ENCODE measurements at places on chromosomes 16 and 17.

GRCh38 chr17:48246612-48247011 lies 139.0 kb downstream of the SNX11 start:
- DNase-seq: no peak

GRCh38 chr17:49005140-49005539 lies 8.0 kb downstream of the IGF2BP1 start:
- no peak for DNase-seq

- no peak for DNase-seq
Measured at GRCh38 chr17:10067446-10068143, 130.8 kb downstream of the GAS7 start.

DNA sequence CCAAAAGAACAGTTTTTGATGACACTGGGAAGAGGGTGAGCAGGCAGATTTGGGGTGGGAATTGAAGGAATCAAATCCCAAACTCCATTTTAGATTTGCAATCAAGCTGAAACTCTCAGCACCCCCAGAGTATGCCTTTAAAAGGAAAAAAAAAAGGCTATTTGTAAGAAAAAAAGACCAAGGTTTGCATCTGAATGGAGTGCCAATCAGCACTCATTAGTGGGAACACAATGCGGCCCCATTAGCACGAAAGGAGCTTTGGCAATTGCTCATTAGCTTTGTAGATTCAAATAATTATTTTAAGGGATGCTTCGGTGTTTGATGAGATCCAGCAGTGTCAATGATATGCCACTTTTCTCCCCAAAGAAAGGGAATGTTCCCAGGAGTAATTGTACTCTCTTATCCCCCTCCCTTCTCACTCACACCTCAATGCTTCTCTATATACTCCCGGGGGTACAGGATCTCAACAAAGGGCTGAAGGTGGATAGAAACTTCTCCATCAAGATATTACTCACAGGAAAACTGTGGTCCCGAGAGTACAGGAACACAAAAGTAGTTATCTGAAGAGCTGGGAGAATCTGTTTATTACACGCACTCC lies 32.2 kb downstream of the CHP2 start:
- DNase-seq: no peak

DNA sequence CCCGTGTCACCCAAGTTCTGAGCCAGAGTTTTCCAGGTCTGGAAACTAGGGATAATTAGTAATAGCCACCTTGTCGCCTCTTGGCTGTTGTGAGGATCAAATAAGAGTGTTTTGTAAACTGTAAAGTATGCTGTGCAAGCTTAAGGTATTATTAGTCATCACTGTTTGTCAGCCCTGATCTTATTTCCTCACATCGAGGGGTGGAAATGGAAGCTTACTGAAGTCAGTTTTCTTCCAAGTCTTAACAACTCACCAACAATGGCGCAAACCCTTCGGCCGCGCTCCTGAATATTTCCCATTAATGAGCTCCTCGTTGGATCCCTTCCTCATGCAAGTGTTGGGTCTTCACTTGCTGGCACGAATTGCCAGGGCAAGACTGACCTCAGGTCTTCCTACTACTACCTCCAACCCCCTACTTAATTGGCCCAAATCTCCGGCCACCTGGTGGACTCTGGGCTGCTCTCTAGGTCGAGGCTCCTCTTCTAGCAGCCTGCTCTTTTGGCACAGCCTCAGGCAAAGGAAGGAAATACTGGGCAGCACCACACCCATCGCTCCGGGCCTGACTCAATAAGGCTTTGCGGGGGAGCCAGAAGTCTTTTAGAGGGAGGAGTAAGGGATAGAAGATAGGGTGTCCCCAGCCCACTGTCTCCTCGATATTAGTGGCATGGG lies 885 bp upstream of the SLC35B1 start:
- peak; percentile 37 for DNase-seq

DNA sequence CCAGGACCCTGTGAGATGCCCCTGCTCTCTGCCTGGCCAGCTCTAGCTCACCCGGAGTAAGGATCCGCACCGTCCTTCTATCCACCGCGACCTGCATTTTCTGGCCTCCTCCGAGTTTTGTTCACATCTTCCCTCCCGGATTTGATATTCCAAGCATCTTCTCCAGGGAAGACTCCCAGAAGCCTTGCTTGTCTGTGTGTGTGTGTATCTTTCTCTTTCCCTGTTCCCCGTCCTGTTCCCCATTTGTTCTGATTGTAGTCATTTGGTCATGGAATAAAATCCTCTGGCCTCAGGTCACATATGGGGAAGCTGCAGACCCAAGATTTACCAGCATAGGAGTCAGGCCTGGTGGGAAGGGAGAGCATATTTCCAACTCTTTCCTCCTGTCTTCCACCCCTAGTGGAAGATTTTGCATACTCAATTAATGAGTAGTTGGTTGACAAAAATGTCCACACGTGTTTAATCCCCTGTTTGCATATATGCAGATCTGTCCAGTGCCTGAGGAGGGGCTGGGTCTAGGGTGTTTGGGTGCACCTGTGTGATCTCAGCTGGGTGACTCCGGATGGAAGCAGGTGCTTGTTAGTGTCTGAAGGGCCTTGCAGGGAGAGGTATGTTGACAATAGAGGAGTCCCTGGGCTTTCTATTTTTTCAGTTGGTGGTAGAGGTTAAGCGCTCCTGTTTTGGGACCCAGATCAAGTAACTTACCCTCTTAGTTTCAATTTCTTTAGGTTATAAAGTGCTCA lies 1.9 kb downstream of the PRAC1 start:
- DNase-seq: no peak

GRCh38 chr17:16488186-16488967 lies 3.6 kb downstream of the LRRC75A start:
- DNase-seq: no peak

- DNase-seq: no peak
Measured at GRCh38 chr17:58060596-58061191, 22.5 kb upstream of the DYNLL2 start.

- no peak for DNase-seq
Measured at GRCh38 chr17:4109449-4109848, 33.4 kb downstream of the ZZEF1 start.

DNA sequence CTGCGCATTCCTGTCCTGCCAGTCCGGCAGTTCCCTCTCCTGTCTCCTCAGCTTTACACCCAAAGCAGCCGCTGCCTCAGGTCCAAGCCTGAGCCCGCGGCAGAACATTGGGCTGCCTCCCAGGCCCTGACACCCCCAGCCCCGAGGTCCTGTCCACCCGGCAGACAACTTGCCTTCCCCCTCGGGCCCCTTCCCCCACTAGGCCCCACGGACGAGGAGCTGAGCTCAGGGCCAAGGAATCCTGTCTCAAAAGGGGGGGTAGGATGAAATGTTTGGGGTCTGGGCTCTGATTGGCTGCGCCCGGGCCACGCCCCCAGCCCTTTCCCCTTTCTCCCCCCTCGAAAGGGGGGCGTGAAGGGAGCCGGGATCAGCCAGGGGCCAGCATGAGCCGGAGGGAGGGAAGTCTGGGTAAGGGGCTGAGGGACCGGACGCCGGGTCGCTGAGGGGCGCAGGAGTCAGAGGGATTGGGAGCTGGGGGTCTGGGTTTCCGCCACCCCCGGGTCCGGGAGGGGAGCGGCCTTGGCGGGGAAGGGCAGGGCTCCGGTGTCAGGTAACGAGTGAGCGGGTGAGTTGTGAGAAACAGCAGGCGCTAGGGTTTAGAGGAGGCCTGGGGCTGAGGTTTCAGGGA lies at the start of gene CTF1:
Gene CTF1, plus strand, starts transcription at position 354 of the 628 bp plus-strand sequence. Its CDS starts 30 bp downstream, at position 384.
- no peak for DNase-seq

- DNase-seq: no peak
Measured at GRCh38 chr17:17929655-17930380, 42.4 kb downstream of the TOM1L2 start.

- DNase-seq: no peak
Measured at GRCh38 chr16:20637247-20637646, 60.2 kb downstream of the ACSM1 start.

DNA sequence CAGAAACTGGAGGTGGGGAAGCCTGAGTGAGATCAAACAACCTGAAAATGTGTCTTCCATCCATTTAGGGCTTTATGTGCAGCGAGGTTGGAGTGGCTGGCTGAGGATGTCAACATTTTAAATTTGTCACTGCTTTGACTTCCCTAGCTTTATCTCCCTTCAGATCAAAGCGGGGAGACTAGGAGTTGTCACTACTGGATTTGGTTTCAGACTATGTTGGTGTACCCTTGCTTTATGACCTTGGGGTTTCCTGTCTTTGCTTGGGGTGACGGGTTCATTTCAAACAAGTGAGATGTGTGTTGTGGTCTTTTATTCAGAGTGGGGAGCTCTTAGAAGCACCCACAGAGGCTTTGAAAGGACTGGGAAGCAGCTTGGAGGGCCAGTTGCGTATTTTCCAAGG lies 25.6 kb downstream of the MSI2 start:
- DNase-seq: no peak

DNA sequence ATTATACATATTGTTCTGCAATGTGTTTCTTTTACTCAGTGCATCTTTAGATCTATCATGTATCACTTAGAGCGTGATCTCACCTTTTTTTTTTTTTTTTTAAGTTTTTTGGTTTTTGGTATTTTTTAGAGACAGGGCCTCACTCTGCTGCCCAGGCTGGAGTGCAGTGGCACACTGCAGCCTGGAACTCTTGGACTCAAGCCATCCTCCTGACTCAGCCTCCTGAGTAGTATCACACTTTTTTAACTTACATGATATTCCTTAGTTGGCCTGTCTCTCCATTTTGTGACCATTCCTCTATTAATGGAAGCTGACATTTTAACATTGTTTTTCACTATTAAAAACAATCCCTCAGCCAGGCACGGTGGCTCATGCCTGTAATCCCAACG lies 4.7 kb upstream of the MPO start:
- no peak for DNase-seq

DNA sequence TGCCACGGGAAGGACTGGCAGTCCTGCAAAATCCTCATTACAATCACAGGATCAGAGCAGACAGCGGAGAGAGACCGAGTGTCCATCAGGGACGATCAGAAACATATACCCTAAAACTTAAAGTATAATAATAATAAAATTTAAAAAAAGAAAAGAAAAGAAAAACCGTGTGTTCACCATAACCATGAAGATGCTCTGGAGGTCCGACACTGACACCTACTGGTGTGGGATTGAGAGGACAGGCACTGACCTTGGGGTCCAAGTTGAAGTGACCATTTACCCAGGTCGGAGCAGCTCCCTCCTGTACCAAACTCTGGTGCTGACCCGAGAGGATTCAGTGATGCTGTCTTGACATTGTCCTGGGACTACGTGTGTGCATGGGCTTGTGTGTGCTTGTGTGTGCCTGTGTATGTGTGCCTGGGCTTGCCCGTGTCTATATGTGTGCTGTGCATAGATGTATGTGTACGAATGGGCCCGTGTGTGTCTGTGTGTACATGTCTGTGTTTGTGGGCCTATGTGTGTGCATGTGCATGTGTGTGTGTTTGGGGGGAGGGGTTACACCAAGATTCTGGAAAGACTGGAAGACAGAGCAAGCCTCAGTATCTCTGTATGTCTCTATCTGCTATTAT lies 10.0 kb upstream of the CD300LD start:
- peak; percentile 81 for DNase-seq

GRCh38 chr16:55284718-55285099 lies 39.3 kb upstream of the IRX6 start:
- DNase-seq: no peak

DNA sequence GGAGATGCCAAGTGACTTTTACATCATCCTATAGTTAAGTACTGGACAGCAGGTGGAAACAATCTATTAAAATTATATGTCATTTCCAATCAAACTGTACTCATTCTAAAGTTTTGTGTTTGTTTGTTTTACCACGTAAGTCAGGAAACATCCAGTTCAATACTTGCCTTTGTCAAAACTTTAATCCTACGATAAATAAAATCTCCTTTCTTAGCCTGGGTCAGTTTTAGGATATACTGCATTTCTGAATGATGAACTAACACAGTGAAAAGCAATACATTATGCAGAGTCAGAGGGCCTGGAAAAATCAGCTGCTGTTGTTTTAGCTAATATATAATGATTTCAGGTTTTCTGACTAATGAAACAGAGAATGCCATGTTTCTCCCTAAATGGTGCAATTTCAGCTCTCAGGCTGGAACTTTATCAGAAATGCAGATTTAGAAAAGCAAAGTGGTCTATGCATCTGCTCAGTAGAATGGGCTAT lies 756.4 kb downstream of the CDH11 start:
- DNase-seq: no peak

GRCh38 chr16:1572673-1573072 lies 39.2 kb downstream of the IFT140 start:
- DNase-seq: no peak

GRCh38 chr17:31697838-31698237 lies 161.2 kb downstream of the COPRS start:
- no peak for DNase-seq

DNA sequence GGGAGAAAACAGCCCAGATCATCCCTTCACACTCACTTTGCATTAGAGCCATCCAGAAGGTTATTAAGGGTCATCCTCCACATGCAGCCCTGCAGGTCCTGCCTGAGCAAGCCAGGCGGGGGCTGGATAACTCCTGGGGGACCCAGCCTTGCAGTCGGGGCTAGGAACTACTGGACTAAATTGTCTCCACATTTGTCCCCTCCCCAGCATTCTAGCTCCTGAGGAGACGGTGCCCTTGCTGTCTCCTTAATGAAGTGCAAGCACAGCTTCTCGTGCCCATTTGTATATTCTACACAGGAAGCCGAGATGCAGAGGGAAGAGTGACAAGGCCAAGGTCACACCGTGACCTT lies 185.2 kb downstream of the C16orf95 start:
- DNase-seq: no peak

GRCh38 chr17:34306466-34306865 lies 12.8 kb upstream of the CCL8 start:
- DNase-seq: peak; percentile 78

DNA sequence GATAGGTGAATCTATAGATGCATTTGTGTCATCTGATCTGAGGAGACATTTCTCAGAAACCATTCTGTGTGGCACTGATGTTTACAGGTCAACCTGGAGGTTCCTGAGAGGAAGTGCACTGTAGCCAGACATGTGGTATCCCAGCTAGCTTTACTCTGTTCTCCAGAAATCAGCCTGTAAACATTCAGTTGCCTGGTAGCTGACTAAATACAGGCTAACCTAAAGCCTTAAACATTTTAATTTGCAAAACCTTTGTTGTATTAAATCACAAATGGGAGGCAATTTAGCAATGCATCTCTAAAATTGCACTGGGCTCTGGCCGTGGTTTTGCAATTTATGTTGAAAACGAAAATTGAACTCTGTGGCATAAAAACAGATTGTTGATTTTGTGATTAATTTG lies 207.6 kb downstream of the FTO start:
- DNase-seq: no peak

GRCh38 chr16:59634004-59634579 lies 900.0 kb upstream of the GOT2 start:
- DNase-seq: no peak

- DNase-seq: peak; percentile 46
Measured at GRCh38 chr16:49856672-49857330, 889 bp upstream of the ZNF423 start.

GRCh38 chr17:31318851-31319661 lies 2.4 kb downstream of the EVI2A start:
- peak; percentile 44 for DNase-seq

- peak; percentile 79 for DNase-seq
Measured at GRCh38 chr16:29676989-29677785, 1.8 kb upstream of the QPRT start.

DNA sequence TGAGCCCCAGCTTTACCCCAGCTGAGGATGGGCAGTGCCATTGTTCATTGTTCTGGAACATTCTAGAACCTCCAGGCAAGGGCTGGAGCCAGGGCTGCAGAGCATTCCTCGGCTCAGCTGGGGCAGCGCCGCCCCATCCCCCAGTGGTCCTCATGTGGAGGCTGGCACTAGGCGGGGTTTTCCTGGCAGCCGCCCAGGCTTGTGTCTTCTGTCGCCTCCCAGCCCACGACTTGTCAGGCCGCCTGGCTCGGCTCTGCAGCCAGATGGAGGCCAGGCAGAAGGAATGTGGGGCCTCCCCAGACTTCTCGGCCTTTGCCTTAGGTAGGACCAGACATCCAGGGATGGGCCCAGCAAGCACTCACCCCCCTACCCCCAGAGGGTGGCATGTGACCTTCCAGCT lies at the start of gene TMEM95:
Gene TMEM95, plus strand, starts transcription at position 104 of the 400 bp plus-strand sequence. Its CDS starts 49 bp downstream, at position 153.
- DNase-seq: no peak
